Bronchus fibroblast of lung (primary cell): ENCODE measurements at places on chromosomes 4 and X. TPM values are rescaled to one million over a fixed set of nuclear protein-coding genes. Genes with fewer than 3 reads are reported as not detected.

Gene CFAP47
- not detected in 2 replicates for total RNA-seq

Gene TMPRSS11B
- total RNA-seq: not detected in 2 replicates

Gene ATOH1
- not detected in 2 replicates for total RNA-seq

Gene SOD3
- 4.5 TPM in 2 replicates for total RNA-seq

Gene IGFBP7
- 20.1 and 26.7 TPM in 2 replicates for total RNA-seq

Gene KLHL13
- 3.2 and 4.8 TPM in 2 replicates for total RNA-seq

Gene NOX1
- not detected in 2 replicates for total RNA-seq

Gene MYL5
- total RNA-seq: 0.59 and 4.0 TPM in 2 replicates

Gene PARM1
- total RNA-seq: 0.15 and 0.17 TPM in 2 replicates

Gene NLRP2B
- not detected in 2 replicates for total RNA-seq

Gene CFP
- under 0.01 and 0.15 TPM in 2 replicates for total RNA-seq

Gene UCP1
- not detected in 2 replicates for total RNA-seq

Gene BTK
- total RNA-seq: not detected in 2 replicates

Gene CSAG1
- not detected in 2 replicates for total RNA-seq

Gene LRCH2
- total RNA-seq: 1.8 and 2.7 TPM in 2 replicates

Gene PRPS2
- 38.8 and 41.7 TPM in 2 replicates for total RNA-seq

Gene TMEM128
- total RNA-seq: 18.3 and 22.7 TPM in 2 replicates

Gene KLB
- not detected in 2 replicates for total RNA-seq

Gene SSX1
- total RNA-seq: not detected in 2 replicates

Gene MID1IP1
- total RNA-seq: 97.5 and 98.5 TPM in 2 replicates

Gene TREX2
- total RNA-seq: 0.84 TPM in 1 of 2 replicates, not detected in the other

Gene SPACA5
- not detected in 2 replicates for total RNA-seq

Gene RIPPLY1
- total RNA-seq: not detected in 2 replicates

Gene UNC5C
- total RNA-seq: 2.9 and 3.4 TPM in 2 replicates

Gene MAGEE2
- not detected in 2 replicates for total RNA-seq

Gene ATP6AP1
- total RNA-seq: 32.4 and 36.0 TPM in 2 replicates

Gene TRPC5OS
- total RNA-seq: not detected in 2 replicates

Gene SLC9B1
- 0.30 TPM in 1 of 2 replicates, not detected in the other for total RNA-seq

Gene FGFR3
- 0.45 and 0.84 TPM in 2 replicates for total RNA-seq

Gene RRH
- total RNA-seq: not detected in 2 replicates

Gene MAGED4
- 81.3 and 103 TPM in 2 replicates for total RNA-seq

Gene LANCL3
- under 0.01 and 0.17 TPM in 2 replicates for total RNA-seq

Gene SPANXD
- total RNA-seq: not detected in 2 replicates

Gene HSFX3
- total RNA-seq: not detected in 2 replicates

Gene HPSE
- 0.59 and 1.0 TPM in 2 replicates for total RNA-seq
